Activated B cell treated with CpG ODN at 0.5 μM for 24 hours (primary cell): ENCODE measurements at places on chromosomes 7 and 10. TPM values are rescaled to one million over a fixed set of nuclear protein-coding genes. Genes with fewer than 3 reads are reported as not detected.

DNA sequence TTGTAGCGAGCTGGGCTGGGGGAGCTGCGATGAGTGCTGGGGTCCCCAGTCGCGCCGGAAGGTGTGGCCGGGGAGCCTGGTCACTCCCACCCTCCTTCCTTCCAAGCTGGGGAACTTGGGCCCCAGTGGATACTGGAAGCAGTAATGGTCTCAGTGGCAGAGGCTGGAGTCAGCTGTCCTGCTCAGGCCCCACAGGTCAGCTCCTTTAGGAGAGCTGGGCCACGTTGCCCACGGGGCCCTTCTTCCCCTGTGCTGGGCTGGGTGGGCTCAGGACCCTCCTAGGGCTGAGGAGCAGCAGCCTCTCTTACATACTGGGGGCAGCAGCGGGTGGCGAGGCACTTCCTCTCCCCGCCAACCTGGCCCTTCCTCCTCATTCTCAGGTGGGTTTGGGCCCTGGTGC lies 200.6 kb upstream of the MKI67 start:
- no peak for DNase-seq

DNA sequence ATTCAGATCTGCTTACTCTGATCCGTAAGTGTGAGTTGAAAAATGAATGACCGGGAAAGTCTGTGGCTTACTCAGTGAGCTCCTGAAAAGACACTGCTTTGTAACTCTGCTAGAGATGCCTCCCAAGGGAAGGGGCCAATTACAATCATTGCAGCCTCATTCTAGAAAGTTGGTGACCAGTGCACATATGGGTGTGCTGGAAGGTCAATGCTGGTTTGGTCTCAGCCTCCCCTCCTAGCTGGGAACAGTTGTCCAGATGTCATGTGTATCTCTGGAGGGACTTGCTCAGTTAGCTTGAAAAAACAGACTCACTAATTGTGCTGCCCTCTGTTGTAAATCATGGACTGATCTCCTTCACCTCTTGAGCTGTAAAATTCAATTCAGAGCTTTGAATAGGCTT lies 405.0 kb downstream of the ADRA2A start:
- no peak for DNase-seq

DNA sequence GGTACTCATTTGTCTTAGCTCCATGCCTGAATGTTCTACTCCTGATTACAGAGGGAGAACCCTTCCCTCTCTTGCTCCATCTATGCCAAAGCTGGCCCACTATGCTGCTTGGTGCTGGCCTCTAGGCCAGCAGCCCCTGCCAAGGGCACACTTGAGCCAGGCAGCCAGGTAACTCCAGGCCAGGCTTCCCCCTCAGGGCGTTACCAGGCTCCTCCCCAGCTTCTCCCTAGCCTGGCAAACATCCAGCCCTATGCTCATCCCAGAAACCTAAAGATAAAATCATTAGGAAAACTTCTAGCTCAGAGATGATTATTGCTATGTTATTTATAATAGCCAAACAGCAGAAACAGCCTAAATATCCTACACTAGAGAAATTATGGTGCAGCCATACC lies 103.7 kb downstream of the KCNMA1 start:
- no peak for DNase-seq

- no peak for DNase-seq
Observed at GRCh38 chr7:39637400-39637799, 14.0 kb downstream of the RALA start.

DNA sequence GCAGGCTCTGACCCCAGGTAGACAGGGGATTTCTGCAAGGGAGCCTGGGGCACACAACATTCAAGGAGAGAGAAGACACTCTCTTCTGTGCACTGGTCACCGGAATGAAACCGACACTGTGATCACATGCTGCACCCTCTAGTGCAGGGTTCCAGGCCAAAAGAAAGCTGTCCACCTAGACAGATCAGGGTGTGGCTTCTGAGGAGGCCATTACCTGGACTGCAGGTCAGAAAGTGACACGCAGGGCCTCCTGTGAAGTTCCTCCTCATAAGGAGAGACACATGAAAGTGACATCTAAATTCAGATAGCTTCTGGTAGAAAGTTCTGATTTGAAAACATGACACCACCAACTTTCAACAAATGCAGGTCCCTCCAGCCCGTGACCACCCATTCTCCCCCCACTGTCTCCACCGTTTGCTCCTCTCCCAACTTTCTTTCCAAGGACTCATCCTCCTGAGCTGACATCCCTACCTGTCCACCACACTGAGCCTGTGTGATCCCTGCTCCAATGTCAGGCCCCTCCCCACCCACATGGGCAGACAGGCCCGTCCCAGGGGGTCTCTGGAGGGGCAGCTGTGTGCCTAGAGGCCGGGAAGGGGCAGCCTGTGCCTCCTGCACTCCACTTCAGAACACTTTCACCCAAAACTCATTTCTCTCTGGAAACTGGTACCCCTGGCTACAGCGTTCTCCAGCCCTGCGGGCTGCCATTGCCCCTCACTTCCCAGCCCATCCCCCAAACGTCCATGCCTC lies 198.0 kb downstream of the TNS3 start:
- no peak for DNase-seq

The PLXNA4 gene
- 0.02 TPM in 1 of 2 replicates, not detected in the other for total RNA-seq

DNA sequence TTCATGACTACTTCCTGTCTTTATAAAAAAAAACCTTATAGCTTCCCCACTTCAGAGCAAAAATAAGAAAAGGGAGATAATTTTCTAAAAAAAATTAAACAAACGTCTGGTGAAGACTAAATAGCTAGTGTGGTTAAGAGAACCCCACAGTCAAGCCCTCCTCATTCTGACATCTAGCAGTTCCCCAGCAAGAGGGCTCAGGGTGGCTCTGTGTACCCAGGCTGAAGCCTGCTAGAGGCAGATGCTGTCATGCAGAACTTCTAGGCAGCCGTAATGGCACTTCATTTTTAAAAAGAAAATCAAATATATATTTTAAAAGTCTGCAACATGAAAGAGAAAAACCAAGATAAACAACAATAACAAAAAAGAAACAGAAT lies 223.1 kb upstream of the KLF14 start:
- DNase-seq = no peak

- DNase-seq = no peak
Observed at GRCh38 chr7:47888371-47889265, 59.6 kb downstream of the PKD1L1 start.

- DNase-seq = peak; percentile 31
Observed at GRCh38 chr10:5775685-5776084, 37.5 kb downstream of the GDI2 start.

The EN2 gene
- total RNA-seq = not detected in 2 replicates

DNA sequence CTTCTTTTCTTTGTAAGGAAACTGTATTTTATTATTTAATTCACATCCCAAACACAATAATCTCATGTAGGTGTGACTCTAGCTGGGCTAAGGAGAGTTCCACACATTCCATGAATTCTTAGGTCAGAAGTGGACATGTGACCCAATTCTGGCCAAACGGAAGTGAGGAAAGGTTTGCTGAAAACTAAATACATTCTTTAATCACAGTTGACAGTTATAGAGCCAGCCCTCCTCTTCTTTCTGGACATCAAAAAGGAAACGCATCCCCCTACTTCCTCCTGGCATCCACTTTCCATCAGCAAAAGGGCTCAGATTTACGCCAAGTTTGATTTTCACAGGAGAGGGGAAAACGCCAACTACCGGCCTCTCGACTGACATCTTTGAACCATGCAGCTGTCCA lies 774.4 kb upstream of the POM121L12 start:
- no peak for DNase-seq

The NPS gene
- not detected in 2 replicates for total RNA-seq

- DNase-seq = no peak
Observed at GRCh38 chr7:139683137-139683921, 94.5 kb downstream of the HIPK2 start.

The NODAL gene
- total RNA-seq = not detected in 2 replicates

The ADARB2 gene
- 0.10 and 0.11 TPM in 2 replicates for total RNA-seq

DNA sequence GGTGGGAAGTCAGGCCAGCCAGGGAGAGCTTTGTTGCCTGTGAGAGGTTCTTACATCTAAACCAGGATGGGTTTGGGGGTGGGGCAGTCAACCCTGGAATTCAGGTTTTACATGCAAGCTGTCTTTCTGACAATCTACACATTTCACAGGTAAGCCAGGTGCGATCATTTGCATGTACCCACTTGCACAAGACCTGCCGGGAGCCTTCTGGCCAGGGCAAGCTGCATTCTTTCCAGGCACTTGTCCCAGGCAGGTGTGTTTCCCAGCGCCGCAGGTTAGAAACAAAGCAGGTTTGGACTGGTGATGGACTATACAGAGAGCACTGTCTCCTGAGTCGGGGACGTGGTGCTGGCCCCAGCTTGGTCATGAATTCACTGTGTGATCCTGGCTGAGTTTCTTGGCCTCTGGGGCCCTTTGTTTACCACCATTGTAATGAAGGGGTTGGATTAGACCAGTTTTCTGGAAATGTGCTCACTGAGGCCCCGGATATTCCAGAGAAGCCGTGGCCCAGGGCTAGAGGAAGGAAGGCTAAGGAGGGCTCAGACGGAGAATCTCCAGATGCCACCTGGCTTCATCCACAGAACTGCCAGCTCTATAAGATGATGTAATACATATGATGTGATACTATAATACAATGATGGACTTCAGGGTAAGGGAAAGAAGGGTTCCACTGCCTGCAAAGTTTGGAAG lies 205.2 kb upstream of the SVIL start:
- DNase-seq = no peak

GRCh38 chr7:20284003-20284770 lies 46.5 kb upstream of the ITGB8 start:
- DNase-seq = no peak

DNA sequence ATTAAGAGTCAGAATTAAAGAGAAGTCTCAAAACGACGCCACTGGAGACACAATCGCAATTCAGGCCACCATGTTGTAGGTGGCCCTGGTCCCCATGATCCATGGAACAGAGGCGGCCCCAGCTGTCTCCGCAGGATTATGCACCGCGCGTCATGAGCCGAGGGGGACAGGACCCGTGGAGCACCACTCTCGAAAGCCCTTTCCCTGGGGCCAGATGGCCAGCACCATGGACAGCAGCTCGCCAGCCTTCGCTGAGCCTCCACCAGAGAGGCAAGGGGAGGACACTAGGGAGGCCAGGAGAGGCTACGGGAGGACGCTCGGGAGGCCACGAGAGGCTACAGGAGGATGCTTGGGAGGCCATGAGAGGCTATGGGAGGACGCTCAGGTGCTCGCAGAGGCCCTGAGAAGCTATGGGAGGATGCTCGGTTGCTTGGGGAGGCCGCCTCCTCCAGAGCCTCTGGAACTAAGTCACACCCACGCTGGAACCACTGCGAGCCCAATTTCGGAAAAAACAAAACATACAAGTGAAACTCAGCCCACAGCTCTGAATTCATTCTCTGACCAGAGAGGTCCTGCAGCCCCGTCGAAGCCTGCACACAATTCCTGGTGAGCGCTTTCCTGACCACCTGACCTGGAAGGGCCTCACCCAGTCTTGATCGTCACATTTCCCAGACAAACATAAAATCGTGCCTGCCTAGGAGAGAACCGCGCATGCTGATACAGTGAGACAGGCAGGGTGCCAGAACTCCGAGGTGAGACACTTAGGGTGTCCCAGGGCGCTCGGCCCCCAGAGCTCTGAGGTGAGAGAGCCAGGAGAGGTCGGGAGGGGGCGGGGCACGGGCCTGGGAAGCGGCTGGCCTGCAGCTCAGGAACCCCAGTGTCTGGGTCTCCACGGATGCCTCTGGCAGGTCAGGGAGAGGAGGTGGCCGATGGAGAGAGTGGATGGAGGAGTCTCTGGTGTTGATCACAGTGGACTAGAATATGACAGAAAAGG lies 224.4 kb downstream of the PTPRN2 start:
- no peak for DNase-seq

- no peak for DNase-seq
Observed at GRCh38 chr10:111265341-111265740, 188.5 kb downstream of the ADRA2A start.

GRCh38 chr10:113035732-113036312 lies 85.8 kb downstream of the TCF7L2 start:
- DNase-seq = no peak

- no peak for DNase-seq
Observed at GRCh38 chr10:90917968-90918318, 2.9 kb downstream of the ANKRD1 start.

The WNT8B gene
- total RNA-seq = not detected in 2 replicates

The PPP1R17 gene
- total RNA-seq = not detected in 2 replicates

DNA sequence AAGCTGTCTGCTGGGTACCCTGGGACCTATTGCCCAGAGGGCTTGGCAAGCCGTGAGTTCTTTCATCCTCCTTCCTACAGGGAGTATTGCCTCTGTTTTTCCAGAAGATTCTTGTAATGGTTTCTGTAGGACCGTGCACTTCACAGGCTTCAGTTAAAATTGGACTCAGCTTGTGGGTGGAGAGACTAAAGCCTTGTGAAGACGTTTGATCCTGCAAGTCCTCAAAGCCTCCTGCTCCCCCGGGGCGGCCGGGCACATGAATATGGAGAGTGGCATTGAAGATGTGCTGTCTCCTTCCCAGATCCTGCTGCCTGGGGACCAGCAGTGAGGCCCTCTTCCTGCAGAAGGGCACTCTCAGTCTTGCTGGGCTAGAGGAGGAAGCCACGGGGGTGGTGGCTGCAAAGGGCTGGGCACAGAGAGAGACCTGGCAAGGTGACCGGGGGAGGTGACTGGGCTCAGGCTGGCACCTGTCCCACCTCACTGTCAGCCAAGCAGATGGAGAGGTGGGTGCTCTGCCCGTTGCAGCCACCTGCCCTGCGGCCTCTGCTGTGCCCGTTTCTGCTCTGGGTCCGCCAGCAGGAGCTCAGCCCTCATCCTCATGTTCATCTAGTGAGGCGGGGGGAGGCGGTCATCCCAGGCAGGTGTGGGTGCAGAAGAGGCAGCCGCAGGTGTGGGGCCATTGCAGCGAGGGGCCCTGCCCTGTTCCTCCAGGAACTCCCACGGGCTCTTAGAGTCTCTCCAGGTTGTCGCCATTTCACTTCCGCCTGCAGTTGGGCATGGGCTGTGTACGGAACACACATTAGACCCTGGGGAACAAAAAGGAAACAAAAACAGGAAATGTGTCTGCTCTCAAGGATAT lies 55.7 kb downstream of the TMEM209 start:
- DNase-seq = no peak

DNA sequence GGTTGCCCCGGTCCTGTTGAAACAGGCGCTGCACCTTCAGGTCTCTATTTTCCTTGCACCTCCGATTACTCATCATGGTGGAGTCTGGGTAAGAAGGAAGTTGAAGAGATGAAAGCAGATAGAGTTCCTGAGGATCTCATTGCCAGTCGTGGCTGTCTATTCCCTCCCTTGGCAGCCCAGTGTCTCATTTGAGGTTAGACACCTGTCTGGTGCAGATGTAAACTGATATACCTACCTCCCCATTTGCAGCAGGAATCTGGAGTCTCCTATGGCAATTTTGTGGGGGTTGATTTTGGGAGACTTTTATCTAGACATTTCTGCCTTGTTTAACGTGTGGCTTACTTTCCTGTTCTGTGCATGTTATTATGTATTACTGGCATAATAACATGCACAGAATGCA lies 212.1 kb downstream of the BICC1 start:
- no peak for DNase-seq
